ENCODE measurements at places on chromosomes 3 and 15.

DNA sequence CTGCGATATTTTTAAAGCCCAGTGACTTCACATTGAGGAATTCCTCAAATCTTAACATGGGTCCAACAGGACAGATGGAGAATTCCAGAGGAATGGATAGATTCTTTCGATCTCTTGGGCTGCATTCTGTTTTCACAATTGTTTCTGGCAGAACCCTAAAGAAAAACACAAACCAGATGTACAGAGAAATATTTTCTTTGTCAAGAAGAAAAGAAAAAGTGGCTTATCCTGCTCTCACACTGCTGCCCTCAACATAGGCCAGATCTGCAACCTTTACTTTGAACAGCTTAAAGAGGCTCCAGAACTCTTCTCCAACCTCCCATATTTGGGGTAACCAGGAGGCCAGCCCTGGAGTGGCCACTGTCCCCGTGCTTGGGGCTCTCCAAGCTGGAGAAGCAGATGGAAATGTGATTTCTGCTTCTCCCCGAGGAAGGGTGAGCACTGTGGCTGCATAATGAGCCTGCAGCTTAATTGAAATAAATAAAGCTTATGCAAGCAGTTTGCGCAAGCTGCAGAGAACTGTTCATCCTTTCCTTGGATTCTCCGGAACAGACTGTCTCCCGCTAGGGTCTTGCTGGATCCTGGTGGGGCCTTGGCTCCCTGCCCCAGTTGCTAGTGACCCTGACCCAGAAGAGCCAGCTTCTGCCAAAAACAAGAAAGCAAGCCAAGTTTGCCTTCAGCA lies 453.2 kb upstream of the PROK2 start:
- no peak for DNase-seq

GRCh38 chr15:92294759-92295158 lies 98.9 kb upstream of the ST8SIA2 start:
- peak; percentile 74 for DNase-seq

DNA sequence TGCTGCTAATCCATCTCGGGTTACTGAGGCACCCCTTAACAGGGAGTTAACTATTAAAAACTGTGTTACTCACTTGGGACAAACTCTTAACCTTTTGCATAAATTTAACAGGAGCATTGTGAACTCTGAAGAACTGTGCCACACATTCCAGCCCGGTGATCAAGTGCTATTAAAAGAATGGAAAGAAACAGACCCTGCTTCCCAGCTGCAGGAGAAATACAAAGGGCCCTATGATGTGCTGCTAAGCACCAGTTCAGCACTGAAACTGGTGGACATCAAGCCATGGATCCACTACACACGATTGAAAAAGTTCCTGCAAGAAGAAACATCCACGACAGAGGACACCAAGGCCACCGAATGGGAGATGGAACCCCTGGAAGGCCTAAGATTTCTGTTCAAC lies 114.7 kb upstream of the PLCL2 start:
- no peak for DNase-seq

DNA sequence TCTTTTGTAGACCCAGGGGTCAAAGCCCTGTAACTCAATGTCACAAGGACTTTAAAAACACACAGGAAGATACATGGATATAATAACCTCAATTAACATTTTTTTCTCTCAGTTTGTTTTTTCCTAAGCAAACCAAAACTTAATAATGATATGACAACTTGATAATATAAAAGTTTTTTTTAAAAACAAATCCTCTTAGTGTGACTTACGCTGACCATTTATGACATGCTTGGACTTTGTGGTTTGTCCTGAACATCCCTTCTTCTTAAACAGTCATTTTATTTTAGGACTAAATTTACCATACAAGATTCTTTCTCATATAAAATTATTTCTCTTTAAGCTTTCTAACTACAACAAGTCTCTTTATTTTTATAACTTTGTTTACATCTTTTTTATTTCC lies 25.4 kb upstream of the FAM3D start:
- DNase-seq: peak; percentile 51

DNA sequence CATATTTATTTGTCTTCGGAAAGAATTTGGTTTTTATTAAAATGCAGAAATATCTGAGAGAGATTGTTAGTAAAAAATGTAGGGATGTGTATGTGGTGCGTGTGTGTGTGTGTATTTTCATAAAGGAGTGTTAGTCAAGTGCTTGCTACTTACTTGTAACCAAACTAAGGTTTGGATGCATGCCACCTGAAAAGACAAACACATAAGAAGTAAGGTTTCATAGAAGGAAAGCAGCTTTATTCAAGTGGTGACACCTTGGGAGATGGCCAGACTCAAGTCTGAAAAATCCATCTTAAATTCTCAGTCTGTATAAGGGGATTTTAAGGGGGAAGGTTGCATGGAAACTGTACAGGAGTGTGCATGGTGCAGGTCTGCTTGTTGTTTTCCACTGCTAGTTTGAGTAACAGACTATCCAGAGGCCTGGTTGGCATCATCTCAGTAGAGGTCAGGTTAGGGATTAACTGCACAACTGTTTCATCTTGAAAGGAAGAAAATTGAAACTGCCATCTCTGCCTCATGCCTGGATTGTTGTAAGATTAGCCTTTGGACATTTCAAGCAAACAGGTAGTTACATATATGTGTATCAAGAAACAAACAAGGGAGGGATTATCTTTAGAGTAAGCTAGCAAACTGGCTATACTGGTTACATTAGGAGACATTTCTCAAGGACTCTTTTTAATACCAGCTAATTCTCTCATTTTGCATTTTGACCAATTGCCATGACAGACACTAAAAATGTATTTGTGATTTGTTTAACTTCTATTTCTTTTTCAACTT lies 196.7 kb downstream of the EPHA6 start:
- DNase-seq: no peak

GRCh38 chr15:49215768-49216739 lies 46.0 kb downstream of the GALK2 start:
- DNase-seq: peak; percentile 24

GRCh38 chr3:194503081-194503531 lies 16.3 kb upstream of the ATP13A3 start:
- no peak for DNase-seq

- DNase-seq: no peak
Measured at GRCh38 chr3:192039593-192039992, 578.6 kb downstream of the PYDC2 start.

DNA sequence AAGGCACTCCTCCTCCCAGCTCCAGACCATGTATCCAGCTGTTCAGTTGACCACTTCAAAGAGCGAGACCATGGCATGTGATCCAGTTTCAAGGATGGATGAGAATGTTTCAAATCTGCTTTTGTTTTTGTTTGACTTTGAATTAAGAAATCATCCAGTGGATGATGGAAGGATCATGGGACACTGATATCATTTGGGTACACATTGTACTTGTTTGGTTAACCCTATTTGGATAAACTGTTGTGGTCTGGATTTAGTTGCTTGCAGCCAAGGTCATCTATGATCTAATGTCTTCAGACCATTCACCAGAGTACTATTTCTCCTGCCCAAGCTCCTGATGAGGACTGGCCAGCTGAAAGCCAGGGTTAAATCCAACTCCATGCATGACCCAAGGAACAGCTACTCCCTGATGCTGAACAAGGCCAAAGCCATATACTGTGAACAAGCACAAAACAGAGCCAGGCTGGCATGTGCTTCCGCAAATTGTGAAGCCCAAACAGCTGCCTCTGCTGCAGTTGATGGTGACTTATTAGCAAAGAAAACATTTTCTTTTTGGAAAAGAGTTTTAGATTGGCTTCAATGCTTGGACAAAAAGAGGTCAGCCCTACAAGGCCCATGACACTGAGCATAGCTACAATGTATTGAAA lies 5.2 kb upstream of the ADAMTS17 start:
- no peak for DNase-seq

- peak; percentile 90 for DNase-seq
Measured at GRCh38 chr15:48946074-48946839, 17.5 kb downstream of the SHC4 start.

DNA sequence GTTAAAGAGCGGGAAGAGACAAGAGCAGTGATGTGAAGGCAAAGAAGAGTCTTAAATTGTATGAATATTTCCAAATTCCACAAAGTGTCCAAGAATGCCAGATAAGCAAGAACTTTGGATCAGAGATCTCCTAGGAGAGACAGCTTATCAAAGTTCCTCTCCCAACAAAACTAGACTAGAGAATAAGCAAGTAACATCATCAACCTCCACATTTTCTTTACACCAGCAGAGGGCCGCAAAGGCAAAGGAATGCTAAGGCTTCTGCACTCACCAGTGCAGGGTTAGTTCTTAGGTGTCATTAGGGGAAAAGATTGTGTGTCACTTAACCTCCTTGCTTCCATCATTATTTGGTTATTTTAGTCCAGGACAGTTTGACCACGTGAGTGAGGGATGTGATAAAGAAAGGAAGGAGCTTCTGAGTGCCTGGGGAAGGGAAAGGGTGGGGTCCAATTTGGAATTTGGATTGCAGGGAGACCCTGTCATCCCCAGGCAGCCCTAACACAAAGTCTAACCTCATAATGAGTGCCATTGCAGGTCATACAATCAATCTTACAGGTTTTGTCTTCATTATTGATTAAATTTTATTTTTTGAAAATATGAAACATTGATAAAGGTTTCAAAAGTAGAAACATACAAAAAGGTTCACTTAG lies 7.5 kb upstream of the CMTM6 start:
- peak; percentile 69 for DNase-seq

DNA sequence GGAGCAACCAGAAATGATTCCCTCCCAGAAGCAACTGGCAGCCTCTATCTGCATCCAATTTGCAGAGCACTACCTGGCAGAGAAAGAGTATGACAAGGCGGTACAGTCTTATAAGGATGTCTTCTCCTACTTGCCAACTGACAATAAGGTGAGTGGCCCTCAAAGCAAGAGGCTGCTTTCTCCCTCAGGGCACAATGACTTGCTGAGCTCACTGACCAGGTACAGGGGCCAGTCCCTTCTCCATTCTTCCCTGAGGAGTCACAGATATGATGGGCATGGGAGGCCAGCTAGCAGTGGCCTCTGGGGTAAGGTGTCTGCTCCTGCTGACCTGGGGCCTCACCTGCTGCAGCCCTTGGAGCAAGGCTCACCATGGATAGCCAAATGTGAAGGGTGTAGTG lies 20.3 kb downstream of the CSRNP1 start:
- no peak for DNase-seq

DNA sequence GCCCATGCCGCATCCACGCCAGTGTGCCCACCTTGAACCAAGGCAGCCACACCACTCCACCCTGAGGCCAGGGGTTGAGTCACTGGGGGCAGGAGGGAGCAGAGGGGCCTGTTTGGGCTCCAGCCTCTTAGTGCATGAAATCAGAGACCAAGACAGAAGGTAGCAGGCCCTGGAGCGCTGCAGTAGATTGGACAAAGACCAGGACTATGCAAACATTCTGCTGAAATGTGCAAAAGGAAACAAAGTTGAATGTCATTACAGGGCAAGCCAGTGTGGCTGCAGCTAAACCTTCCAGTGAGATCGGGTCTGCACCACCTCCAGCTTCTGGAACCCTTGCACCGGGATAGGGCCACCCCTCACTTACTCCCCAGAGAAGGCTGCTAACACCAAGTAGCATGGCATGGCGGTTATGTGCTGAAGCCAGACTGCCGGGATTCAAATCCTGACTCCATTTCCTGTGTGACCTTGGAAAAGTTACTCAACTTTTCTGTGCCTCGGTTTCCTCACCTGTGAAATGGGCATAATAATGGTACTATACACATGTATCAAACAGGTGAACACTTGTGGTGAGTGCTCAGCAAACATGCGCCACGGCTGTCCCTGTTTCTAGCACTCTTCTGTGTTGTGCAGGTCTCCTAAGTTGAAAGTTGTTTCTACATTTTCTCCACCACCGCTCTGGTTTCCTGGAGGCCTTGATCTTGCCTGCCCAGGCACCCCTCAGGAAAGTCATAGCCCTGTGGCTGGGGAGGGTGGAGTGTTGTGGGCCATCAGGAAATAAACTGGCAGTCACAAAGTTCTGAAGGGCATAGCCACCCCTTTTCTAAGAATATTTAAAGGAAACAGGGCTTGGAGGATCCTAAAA lies 25.0 kb upstream of the GP9 start:
- DNase-seq: peak; percentile 80

- DNase-seq: no peak
Measured at GRCh38 chr3:55897573-55898224, 410.6 kb upstream of the WNT5A start.

All from common myeloid progenitor, CD34-positive (primary cell).